A375 (cell line): ENCODE measurements at places on chromosomes 16 and 17. TPM values are rescaled to one million over a fixed set of nuclear protein-coding genes. Genes with fewer than 3 reads are reported as not detected.

TEKT1 gene
- not detected in 2 replicates for total RNA-seq

SMPD3 gene
- 0.19 and 0.53 TPM in 2 replicates for total RNA-seq

CCDC144A gene
- 2.6 and 2.7 TPM in 2 replicates for total RNA-seq

SOCS3 gene
- total RNA-seq, result 18.7 and 18.8 TPM in 2 replicates

MT1M gene
- total RNA-seq, result not detected in 2 replicates

KRT20 gene
- total RNA-seq, result 0.08 TPM in 1 of 2 replicates, not detected in the other

RASD1 gene
- 1.9 and 2.6 TPM in 2 replicates for total RNA-seq

NPIPB9 gene
- total RNA-seq, result 0.72 and 2.2 TPM in 2 replicates

PABPN1L gene
- total RNA-seq, result not detected in 2 replicates

ABI3 gene
- total RNA-seq, result 0.27 TPM in 1 of 2 replicates, not detected in the other

TOM1L1 gene
- total RNA-seq, result 30.7 and 35.5 TPM in 2 replicates
